ENCODE measurements at places on chromosomes 2 and 18.

- no peak for DNase-seq
These were observed 219.9 kb downstream of the ICOS start for GRCh38 chr2:204156456-204156855.

GRCh38 chr2:231436957-231437356, 27.3 kb downstream of the NCL start:
- no peak for DNase-seq

DNA sequence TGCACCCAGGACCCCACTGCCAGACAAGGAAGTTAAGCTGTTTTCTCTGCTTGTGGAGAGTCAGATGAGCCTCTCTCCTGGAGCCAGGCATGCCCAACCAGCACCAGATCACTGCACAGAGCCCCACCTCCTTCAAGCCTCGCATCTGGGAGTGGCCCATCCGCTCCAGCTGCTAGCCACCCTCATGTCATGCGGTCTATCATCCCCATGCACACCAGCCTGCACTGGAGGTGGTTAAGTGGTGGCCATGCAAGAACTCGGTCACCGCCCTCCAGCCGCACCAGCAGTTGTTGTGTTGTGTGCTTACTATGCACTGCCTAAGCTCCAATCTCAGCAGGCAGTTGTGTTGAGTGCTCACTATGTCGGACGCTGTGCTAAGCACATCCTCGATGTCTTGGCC, 177.9 kb upstream of the SLC14A2 start:
- no peak for DNase-seq

DNA sequence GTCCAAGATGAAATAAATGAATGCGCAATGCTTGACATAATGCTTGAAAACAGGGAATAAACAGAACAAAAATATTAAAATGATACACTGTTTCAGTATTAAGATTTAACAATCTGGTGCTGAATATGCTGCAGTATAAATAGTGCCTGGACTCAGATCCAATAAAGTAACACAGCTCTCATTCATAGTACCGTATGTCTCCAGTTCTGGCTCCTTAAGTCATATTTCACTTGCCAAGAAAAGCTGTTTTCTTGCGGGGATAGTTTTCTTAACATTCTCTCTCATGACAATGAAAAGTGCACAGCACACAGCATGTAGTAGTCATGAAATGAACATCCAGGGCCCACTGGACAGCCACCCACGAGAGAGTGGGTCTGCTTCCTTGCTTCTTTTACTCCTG, 74.7 kb downstream of the SATB2 start:
- no peak for DNase-seq

DNA sequence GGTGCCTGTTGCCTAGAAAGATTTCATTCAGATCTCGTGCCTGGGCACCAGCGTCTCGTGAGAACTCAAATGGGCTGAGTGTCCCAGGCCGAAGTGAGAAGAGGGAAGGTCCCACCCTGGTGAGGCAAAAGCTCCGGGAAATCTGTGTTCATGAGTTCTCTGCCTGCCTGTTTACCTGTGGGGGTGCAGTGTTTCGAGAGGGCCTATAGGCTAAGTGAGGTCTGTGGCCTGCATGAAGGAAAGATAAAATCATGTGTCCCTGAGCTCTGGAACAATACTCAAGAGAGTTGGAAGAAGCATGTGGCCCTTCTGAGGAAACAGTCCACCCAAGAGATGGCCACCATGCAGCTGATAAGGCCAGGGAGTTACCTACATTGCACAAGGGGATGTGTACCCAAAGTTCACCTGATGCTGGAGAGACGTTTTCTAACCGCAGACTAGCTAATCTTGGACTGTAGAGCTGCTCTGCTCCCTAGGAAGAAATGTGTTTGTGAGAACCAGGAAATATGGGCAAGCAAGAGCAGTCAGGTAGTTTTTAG, 63.5 kb upstream of the ST3GAL5 start:
- DNase-seq = no peak

GRCh38 chr2:112920923-112921532, 10.1 kb downstream of the IL37 start:
- DNase-seq = no peak

DNA sequence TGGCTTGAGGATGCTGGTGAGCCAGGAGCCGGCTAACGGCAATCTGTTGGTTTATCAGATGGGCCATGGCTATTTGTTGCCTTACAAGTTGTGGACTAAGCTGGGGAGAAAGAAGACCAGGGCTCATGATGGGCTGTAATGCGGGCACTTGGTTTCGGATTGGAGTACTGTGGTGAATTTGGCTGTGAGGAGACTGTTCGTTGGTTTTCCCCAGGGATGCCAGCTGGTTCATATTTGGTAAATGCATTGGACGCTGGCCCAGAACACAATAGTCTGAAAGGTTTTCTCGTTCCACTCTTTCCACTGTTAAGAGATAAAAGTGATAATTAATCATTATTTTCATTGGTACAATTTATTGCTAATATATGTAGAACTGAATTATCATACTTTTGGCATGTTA, 108.9 kb downstream of the SATB2 start:
- DNase-seq = no peak

DNA sequence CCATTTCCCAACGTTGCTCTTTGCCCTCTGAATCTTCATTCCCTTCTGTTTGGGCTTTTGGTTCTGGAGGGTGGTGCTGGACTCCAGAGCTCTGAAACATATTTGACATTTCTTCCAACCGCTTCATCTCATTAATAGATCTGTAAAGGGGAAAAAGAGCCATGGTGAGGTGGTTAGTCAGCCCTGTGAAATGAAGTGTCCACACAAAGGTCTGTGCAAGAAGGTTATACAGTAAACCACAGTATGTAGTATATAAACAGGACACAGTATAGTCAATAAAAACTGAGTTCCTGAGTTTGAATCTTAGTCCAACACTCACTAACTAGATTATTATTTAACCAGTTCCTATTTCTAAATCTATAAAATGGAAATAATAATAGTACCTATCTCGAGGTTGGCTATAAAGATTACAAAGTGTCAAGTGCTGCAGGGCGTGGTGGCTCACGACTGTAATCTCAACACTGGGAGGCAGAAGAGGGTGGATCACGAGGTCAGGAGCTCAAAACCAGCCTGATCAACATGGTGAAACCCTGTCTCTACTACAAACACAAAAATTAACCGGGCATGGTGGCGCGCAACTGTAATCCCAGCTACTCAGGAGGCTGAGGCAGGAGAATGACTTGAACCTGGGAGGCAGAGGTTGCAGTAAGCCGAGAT, 13.1 kb downstream of the STARD7 start:
- no peak for DNase-seq

DNA sequence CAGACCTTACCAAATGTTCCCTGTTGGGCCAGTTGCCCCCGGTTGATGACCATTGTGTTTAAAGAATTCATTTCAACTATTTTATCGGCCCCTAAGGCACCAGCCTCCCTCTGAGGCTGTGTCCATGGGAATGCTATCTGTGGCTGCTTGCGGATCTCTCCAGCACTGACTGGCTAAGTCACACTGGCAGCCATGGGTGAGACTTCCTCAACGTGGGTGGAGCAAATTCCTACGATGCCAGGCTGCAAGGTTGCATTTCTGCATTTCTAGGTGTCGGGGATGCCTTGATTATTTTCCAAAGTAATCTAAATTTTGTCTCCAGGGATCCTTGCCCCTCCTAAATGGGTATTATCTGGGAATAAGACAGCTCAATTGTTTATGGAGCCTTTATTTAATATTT, 6.2 kb downstream of the CXCR4 start:
- DNase-seq = no peak

DNA sequence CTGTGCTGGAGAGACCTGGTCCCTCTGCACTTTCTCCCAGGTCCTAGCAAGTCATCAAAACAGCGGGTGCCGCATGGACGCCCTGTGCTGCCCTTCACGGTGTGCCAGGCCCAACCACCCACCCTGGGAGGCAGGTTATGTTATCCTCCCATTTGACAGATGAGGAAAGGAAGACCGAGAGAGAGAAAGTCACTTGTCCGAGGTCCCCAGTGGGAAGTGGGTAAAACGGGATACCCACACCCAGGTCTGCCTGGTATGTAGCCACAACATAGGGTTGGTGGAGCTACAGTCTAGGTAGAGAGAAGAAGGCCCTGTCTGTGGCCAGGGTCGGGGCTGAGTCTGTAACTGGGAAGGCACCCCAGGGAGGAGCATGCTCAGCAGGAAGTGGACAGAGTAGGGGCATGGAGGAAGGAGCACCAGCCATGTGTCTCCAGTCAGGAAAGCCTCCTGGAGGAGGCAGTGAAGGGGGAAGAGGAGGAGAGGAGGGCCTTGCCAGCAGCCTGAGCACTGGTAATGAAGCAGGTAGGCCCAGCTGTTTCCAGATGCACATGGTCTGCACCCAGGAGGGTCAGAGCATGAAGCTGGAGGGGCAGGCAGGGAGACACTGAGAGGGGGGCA, 98.4 kb downstream of the ZFP36L2 start:
- no peak for DNase-seq

DNA sequence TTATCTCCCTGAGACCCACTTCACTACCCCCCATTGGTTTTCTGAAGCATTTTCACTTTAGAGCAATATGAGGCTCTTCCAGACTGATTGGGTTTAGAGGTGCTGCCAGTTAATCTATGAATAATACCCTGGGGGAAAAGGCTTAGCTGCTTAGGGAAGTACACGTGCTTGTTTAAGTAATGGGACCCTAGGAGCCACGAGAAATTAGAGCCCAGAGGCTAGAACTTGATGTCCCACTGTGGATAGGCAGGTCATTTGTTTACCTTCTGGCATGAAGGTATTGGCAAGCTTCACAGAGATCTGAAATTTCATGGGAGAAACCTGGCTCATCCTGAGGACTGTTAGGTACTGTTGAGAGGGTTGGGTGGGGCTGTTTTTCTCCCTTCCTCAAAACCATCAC, 59.7 kb downstream of the CLIP4 start:
- DNase-seq = no peak

GRCh38 chr18:9803063-9803697, 82.6 kb upstream of the TXNDC2 start:
- no peak for DNase-seq

DNA sequence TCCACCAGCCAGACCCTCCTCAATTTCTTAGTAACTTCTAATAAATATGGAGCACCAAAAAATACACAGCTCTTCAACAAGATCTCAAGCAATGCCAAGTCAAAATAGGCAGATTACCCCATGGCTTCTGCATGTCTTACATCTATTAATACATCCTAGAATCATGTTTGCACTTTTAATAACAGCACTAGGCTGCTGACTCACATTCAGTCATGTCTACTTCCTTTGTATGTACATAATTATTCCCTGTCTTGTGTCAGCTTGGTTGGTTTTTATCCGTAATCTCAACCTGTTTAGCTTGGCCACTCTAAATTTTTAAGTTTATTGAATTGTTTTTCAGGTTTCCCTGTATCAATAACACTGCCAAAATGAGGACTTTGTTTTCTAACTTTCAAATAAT, 420.1 kb upstream of the ACVR2A start:
- DNase-seq = no peak

DNA sequence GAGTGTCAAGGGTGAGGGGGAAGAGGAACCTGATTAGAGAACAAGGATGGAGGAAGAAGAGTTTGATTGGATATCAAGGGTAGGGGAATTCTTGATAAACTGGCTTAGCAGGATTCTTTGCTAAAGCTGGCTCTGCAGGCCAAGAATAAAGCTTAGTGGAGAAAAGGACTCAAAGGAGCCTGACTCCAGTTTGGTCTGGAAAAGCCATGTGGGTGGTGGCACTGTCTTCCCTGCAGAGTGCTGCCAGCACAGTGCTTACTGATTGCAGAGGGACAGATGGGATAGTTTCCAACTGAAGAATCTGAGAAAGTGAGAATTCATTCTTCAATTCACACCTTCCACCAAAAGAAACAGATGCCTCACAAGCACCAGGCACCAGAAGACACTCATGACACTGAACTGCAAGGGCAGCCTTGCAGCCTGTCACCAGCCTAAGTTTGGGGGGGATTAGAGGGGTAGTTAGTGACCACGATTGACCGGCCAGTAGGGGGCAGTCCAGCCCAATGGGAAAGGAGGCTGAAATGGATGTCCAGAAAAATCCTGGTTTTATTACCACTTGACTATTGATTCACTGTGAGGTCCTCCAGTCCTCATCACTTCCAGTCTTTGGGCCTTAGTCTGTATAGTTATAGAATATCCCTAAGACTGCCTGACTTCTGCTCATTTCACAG, 334.5 kb downstream of the SMAD2 start:
- DNase-seq = no peak

DNA sequence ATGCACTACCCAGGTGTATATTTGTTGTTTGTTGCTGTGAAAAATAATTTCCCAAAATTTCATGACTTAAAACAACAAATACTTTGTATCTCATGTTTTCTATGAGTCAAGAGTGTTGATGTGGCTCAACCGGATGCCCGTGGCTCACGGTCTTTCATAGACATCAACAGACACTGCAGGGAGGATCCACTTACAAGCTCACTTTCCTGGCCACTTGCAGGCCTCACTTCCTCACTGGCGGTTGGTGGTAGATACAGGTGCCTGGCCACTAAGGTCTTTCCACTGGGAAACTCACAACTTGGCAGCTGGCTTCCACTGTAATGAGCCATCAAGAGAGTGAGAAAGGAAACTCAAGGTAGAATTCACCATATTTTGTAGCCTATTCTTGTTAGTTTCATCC, 662.9 kb downstream of the IRS1 start:
- no peak for DNase-seq

DNA sequence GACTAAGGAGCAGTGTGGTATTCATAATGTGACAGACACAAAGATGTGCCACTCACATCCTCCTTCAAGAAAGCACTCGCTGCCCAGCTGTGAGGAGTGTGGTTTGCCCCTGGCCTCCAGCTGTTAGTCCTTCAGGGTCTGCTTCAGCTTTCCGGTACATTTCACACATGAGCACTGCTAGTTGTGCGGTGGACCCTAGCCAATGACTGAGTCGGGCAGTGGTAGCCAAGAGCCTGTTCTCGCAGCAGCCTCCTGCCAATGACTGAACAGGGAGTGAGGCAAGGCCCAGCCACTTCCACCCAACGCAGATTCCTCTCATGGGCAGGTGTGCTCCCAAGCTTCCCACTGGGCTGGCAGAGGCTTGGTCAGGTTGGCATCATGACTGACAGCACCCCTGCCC, 254.3 kb downstream of the RBM43 start:
- no peak for DNase-seq

- DNase-seq = no peak
These were observed 8.7 kb downstream of the CYRIA start for GRCh38 chr2:16656784-16657391.

DNA sequence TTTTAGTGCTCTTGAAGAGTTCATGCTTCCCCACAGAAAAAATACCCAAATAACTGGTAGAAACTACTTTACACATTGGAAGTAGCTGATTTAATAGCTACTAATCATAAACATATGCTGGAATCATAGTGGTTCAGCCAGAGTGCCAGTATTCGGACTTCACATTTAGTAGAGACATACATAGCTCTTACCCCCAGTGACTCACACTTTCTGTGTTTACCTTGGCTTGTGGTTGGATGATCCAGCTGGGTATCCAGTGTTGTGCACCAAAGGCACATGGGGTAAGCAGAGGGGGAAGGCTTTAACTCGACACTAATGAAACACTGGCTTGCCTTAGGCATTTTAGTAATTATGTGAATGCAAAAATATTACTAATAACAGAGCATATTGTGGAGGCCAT, 18.1 kb downstream of the ARHGAP28 start:
- DNase-seq = no peak

DNA sequence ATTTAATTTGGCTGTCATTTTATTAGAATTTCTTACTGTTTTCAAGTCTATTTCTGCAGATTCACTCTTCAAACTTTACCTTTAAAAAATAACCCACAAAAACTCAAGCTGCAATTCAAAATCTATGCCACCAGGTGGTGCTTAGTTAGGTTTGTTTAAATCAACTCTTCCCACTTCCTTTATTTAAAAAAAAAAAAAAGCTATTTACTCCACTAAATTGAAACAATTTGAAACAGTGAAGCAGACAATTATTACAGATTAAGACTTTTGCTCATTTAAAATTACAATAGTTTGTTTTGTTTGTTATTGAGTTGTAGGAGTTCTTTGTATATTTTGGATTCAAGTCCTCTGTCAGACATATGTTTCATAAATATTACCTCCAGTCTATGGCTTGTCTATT, 300.0 kb downstream of the PDE11A start:
- no peak for DNase-seq

All from type B pancreatic cell (in vitro differentiated cells).